ENCODE measurements at places on chromosomes 1 and 21.
A peak's percentile ranks its signal among the peaks of the same experiment; 100 is the strongest.

DNA sequence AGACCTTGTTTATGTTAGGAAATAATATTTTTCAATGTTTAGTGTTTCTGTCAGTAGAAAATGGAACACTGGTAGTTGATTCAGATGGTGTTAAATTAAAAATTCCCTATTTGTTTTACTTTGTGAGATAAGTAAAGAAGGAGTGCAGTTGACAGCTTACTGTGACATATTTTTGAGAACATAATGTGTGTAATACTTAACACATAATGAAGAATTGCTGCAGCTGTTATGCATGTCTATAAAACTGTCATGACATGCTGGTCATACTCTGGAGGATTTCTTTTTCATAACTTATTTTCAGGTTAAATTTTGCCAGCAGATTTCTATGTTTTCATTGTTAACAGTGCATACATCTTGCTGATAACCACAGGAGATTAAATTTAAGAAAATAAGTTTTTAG is 296.1 kb downstream of the CTH start:
- no peak for DNase-seq

DNA sequence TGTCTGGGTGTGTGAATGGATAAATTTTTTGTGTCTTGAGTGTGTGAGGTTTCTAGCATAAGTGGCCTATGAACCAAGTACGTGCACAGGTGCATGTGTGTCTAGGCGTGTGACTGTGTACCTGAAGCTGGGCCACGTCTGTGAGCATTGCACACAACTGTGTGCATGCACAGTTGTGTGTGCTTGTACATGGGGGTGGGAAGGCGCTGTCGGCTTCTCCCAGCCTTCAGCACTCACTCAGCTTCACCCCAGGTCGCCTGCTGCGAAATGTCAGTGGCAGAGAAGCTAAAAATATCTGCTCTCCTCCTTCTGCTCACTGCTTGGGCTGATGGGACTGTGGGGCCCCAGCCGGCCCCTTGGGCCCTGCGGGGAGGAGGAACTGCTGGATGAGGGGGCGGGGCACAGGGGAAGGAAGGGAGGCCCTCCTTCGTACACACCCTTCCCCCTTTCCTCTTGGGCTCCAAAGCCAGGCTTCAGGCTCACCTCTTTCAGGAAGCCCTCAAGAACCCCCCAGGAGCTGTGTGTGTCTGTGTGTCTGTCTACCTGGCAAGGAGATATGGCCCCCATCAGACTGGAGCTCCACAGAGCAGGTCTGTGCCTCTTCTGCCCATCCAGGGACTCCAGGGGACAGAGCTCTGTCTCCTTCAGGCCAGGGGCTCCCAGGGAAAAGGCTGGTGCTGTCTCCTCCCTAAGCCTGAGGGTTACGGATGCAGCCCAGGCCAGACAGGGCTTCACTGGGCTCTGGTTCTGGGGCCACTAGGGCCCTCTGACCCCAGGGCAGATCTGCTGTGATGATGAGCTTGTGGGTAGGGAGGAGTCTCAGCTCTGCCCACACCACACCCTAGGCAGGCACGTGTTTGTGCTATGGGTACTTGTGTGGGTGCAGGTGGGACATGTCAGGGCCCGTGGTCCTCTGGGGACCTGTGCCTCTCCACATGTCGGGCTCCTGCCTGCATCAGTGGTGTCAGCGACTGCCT is 35.6 kb upstream of the WASF2 start:
- peak; percentile 66 for DNase-seq

DNA sequence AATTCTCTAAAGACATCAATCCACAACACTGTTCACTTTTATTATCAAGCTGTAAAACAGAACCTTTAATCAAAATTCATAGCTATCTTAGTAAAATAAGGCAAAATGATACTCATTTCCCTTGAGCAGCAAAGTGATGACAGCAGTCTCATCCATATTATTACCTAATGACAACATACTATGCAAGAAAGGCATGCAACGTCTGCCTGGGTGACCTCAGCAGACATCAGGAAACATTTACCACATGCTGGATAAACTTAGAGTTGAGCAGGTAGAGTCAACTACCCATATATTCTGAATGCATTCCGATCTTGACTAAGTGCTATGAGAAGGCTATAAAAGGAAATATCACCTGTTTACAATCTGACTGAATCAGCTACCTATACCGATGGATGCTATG is 145.1 kb downstream of the SIPA1L2 start:
- no peak for DNase-seq

GRCh38 chr1:109282497-109282951 is 421 bp downstream of the PSRC1 start:
- DNase-seq = no peak

DNA sequence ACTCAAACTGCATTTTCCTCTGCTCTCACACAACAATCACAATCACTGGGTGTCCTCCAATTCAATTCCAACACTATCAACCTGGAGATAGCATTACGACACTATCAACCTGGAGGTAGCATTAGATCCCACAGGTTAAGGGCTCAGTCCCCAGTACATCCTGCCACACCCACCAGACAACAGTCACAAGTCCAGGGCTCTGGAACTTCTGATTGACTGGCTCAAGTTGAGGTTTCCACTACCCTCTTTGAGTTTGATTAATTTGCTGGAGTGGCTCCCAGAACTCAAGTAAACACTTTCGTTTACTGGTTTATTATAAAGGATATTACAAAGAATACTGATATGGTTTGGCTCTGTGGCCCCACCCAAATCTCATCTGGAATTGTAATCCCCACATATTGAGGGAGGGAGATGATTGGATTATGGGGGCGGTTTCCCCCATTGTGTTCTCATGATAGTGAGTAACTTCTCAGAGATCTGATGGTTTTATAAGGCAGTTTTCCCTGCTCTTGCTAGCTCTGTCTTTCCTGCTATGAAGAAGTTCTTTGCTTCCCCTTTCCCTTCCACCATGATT is 49.6 kb upstream of the ARHGAP29 start:
- DNase-seq = no peak

GRCh38 chr1:21189906-21190500 is 13.3 kb upstream of the EIF4G3 start:
- DNase-seq = no peak

GRCh38 chr1:116886291-116886878 is 23.3 kb upstream of the PTGFRN start:
- DNase-seq = no peak

GRCh38 chr1:235625831-235626230 is 23.8 kb downstream of the GNG4 start:
- DNase-seq = no peak

- peak; percentile 32 for DNase-seq
Observed at GRCh38 chr21:45109831-45110492, 35.6 kb downstream of the ADARB1 start.

DNA sequence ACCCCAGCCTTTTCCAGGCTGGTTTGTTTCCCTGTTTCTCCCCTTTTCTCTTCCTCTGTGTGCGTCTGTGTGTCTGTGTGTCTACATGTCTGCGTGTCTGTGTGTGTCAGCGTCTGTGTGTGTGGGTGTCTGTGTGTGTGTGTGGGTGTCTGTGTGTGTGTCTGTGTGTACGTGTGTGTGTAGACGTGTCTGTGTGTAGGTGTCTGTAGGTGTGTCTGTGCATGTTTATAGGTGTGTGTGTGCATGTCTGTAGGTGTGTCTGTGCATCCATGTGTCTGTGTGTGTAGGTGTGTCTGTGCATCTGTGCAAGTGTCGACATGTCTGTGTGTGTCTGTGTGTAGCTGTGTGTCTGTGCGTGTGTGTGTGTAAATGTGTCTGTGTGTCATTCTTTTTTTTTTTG is 3.3 kb downstream of the TTLL10 start:
- no peak for DNase-seq

GRCh38 chr1:89547563-89548116 is 23.0 kb downstream of the LRRC8B start:
- no peak for DNase-seq

DNA sequence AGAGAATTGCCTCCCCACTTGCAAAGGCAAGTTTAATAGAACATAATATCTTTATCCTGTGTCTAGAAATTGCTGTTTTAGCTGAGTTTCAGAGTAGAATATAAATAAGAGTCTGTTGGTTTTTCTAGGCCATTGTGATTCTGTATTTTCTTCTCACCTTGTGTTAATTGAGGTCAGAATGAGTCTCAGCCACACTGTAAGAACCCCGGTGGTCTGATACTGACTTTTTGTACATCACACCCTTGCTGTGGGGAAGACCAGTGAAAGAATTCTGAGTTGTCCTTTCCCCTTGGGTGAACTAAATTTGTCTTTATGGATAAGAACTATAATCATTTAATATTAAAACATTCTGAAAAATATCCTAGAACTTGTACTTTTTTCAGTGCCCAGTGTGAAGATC is 6.8 kb downstream of the HIPK1 start:
- no peak for DNase-seq

DNA sequence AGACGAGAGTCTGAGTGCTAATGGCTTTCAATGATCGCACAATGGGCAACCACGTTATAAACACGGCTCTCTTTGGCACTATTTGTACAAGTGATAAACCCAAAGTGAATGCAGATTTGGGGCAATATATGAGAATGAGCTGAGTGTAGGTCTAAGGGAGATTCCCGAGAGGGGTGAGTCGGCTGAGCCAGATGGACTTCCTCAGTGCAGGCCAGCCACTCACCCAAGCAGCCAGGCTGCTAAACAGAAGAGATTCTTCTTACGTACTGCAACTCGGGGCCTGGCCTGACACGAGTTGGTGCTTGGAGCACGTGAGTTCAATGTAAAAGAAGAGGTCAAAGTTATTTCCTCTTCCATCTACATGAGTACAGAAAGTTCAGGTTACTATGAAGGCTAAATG is 6.2 kb upstream of the MIXL1 start:
- DNase-seq = no peak

DNA sequence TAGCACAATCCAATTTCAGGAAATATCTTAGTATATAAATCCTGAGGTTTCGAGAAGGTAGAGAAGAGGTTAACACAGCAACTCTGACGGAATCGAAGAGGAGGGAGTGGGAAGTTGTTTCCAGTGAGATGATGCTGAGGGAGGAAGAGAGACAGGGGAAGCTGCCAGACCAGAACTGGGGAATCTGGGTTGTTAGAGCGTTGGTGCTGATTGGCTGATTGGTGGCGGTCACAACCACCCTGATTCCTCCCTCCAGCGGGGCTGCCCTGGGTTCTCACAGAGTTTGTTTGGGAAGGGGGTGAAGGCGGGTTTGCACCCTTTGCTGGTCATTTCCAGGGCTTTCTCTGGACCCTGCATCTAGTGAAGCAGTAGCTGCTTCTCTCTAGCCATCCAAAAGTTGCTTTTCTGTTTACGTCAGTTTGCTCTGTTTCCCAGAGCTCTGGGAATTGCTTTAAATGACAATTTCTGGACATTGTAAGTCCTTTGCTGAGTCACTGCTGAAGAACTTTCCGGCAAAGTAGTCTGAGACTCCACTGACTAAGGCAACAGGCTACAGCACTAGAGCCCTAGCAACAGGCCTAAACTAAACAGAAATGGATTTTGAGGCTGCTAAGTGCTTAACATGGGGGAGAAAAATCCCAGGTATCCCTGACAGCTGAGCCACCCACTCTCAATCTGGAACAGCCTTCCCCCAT is 90.1 kb downstream of the TENT5C start:
- no peak for DNase-seq

DNA sequence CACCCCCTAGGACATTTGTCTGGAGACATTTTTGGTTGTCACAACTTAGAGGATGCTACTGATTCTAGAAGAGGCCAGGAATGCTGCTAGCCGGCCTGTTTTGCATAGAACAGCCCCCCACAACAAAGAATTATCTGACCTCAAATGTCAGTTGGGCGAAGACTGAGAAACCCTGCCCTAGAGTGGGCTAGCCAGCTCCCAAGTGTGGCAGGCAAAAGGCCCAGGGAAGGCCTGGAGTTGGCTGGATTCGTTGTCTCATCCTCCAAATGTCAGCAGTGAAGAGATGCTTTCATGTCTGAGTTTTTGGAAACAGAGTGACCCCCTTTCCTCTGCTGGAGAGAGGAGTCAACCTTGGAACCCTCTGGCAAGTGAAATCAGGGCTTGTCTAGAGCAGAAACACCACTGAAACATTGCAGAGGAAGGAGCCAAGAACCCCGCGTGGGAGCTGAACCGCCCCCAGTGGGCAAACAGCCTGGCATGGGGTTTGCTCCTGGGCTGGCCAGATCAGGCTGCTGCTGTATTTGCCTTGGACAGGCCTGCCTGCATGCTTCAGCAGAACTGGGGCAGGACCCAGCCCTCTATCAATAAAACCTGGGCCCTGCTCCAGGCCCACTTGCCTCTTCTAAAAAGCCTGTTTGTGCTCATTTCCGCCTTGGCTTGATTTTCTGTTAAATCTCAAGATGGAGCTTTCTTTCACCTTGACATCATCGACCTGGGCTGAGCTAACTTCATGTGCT is 32.9 kb downstream of the RASSF5 start:
- DNase-seq = no peak

- DNase-seq = no peak
Observed at GRCh38 chr21:37562920-37563640, 196.5 kb downstream of the DYRK1A start.

- no peak for DNase-seq
Observed at GRCh38 chr21:26447932-26448475, 125.1 kb downstream of the CYYR1 start.

Measured in activated T-cell treated with anti-CD3 and anti-CD28 coated beads, Interleukin-2, amount 50 U/mL, for 72 hours (primary cell).